ENCODE measurements at places on chromosomes 2 and 18.

- DNase-seq = no peak
Measured at GRCh38 chr18:80104364-80104779, 4.7 kb upstream of the ADNP2 start.

- DNase-seq = no peak
Measured at GRCh38 chr2:98454500-98455235, 10.0 kb downstream of the INPP4A start.

DNA sequence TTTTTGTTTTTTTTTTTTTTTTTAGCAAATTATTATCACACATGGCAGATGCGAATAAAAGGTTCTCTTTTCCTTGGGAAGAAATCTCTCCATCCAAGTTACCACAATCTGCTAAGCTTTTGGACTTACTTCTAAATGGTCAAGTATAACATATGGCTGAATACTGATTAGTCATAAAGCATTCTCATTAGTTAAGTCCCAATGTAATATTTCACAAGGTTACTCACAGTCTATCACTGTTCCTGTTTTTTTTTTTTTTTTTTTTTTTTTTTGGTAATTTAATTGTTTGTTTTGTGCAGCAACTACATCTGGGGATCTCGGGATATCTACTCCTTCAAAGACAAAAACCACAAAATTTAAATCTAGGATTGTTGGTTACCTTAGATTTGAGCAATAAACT lies 771.7 kb downstream of the CPS1 start:
- DNase-seq = no peak

DNA sequence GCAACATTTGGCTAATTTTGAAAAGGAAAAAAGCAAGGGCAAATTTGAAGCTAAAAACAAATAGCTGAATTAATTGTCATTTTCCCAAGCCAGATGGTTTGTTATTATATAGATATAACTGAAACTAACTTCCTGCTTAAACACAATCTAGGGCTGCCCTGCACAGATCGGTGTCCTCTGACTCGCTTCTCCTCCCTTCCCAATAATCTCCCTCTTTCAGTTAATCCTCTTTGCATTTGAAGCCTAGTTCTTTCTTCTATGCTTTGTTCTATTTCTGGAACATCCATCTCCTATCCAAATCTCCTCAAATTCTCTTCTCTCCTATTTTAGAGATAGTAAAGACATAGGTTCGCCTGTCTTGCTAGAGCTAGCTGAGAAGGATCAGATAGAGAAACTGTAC lies 328.1 kb downstream of the SLC8A1 start:
- DNase-seq = no peak

GRCh38 chr2:2572393-2573204 lies 241.5 kb upstream of the MYT1L start:
- DNase-seq = no peak

GRCh38 chr18:55376387-55376786 lies 211.6 kb downstream of the TCF4 start:
- DNase-seq = no peak

GRCh38 chr2:65742977-65743376 lies 310.6 kb upstream of the SPRED2 start:
- DNase-seq = no peak

DNA sequence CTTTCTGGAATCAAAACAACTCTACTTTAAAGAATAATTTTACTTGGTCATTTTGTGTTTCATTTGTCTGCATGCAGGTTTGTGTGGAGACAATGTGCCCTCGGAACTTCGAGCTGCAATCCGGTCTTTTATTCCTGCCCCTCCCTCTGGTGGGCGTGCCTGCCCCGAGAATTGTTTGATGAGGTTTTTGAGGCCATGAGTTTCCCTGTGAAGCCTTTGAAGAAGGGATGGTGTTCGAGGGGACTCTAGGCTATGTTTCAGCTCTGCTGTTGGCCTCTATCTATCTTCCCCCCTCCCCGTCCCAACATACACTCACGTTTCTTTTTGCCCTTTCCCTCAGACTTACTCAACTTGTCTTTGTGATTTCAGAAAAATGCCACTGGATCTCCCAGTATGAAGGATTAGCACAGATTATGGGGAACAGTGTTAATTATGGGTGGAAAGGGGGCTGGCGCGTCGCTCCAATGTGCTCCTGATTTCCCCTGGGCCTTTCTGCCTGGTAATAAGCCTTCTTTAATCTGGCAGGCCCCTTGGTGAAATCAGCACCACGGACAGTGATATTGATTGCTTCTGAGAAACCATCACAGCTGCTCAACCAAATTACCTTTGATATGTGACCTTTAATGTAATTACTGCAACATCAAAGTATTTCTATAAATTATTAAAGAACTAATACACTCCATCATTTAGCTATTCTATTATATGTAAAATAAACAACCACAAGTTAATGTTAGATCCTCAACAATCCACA lies 82.2 kb downstream of the CELF4 start:
- DNase-seq = no peak

DNA sequence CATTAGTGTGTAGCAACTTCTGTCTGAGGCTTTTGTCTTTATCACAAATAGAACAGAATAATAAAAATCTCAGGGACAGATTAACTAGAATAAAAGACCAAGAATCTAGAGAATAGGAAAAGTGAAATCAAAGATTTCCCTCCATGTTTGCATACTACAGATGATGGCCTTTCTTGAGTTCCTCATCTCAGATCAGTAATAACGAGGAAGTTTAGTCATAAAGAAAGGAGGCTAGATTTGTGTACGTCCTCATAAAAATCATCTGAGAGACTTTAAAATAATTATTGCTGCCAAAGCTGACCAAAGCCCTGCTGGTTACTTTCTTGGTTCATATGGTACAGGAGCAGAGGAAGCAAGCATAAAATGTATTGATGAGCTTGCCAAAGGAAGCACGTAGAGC lies 117.3 kb downstream of the MIB1 start:
- no peak for DNase-seq

DNA sequence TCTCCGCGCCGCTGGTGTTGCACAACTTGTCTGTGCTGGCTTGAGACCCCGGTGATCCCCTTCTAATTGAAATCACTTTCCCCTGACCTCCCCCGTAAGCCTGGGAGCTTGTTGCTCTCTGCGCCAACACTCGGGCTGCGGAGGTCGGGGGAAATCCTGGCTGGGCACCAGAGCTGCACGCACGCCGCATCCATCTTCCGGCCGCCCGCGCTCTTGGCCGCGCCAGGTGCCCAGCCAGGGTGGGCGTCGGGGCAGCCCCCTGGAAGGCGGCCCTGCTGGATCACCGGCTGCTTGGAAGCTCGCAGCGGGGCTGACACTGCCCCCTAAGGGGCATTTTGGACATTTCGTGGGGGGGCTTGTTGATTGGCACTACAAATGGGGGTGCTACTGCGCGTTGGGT lies 280.3 kb upstream of the SKOR2 start:
- no peak for DNase-seq

All from NCI-H226 (cell line).